Stimulated activated CD4-positive, alpha-beta T cell treated with anti-CD3 and anti-CD28 coated beads, Interleukin-12 subunit alpha, Interleukin-12 subunit beta, amount 100 ng/mL, for 24 hours (primary cell): ENCODE measurements at places on chromosomes 4 and X.

DNA sequence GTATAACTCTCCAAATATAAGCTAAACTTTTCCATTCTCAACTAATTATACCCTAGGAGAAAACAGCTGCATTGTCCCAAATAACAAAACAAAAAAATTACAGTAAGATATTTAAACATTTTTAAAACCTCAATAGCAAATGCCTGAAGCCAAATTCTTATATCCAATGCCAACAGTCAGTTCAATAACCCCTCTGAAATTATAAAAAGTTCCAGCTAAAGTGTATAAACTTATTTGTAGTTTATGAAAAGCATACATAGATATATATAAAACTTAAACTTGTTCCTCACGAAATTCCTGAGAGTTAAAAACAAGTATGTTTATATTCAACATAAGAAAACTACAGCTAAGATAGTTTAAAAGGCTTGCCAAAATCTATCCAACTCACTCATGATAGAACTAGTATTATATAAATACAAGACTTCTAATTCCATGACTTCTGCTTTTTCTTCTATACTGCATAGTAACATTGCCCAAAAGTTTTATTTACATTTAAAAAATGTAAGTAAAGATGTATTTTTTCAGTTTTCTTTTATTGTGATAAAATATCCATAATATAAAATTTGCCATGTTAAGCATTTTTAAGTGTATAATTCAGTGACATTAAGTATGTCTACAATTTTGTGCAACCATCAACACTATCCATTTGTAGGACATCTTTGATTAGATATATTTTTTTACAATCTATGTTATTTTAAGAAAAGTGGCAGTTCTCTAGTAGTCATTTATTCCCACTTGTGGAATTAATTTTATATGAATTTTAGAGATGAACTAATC is 72.8 kb downstream of the PPA2 start:
- DNase-seq = no peak

GRCh38 chr4:83779103-83780052 is 243.5 kb downstream of the GPAT3 start:
- no peak for DNase-seq

DNA sequence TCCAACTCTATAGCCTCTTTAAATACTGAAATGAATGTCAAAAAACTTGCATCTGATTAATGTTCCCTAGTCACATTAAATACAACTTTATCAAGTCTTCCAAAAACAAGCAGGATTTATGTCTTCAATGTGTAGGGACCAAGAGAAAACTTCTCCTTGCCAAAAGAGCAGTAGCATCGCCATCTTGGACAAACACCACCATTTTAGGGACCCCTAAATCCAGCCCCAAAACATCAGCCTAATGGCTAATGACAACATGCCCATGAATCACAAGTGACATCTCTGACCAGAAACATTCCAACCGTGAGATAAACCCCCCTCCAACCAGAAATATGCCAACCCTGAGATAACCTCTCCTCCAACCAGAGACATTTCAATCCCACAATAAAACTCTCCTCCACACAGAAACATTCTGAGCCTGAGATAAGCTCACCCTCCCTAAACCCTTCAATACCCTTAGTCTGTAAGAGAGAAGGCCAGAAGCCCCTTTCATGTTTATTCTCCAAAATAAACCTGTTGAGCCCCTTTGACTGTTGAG is 697.4 kb downstream of the TRAM1L1 start:
- DNase-seq = no peak

- DNase-seq = no peak
Observed at GRCh38 chr4:24704149-24704548, 91.2 kb upstream of the SOD3 start.

GRCh38 chrX:143788265-143788664 is 67.7 kb upstream of the SPANXN2 start:
- no peak for DNase-seq

- DNase-seq = no peak
Observed at GRCh38 chr4:40337523-40337922, 2.4 kb downstream of the CHRNA9 start.

DNA sequence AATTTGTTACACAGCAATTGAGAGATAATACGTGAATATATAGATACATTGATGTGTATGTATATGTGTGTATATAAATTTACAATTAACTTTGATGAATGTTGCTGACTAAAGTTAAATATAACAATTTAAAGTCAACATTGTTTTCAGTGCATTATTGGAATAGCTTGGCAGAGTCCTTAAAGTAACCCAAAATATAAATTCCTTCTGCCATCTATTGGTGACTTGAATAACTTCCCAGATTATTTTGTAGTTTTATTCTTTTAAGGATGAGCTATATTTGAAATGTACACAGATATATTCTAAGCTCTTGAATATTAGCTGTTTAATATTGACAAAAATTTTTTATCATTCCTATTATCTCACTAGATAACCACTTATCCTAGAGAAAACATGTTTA is 298.2 kb upstream of the FSTL5 start:
- no peak for DNase-seq

GRCh38 chr4:113278324-113278934 is 229.0 kb downstream of the ANK2 start:
- peak; percentile 54 for DNase-seq

DNA sequence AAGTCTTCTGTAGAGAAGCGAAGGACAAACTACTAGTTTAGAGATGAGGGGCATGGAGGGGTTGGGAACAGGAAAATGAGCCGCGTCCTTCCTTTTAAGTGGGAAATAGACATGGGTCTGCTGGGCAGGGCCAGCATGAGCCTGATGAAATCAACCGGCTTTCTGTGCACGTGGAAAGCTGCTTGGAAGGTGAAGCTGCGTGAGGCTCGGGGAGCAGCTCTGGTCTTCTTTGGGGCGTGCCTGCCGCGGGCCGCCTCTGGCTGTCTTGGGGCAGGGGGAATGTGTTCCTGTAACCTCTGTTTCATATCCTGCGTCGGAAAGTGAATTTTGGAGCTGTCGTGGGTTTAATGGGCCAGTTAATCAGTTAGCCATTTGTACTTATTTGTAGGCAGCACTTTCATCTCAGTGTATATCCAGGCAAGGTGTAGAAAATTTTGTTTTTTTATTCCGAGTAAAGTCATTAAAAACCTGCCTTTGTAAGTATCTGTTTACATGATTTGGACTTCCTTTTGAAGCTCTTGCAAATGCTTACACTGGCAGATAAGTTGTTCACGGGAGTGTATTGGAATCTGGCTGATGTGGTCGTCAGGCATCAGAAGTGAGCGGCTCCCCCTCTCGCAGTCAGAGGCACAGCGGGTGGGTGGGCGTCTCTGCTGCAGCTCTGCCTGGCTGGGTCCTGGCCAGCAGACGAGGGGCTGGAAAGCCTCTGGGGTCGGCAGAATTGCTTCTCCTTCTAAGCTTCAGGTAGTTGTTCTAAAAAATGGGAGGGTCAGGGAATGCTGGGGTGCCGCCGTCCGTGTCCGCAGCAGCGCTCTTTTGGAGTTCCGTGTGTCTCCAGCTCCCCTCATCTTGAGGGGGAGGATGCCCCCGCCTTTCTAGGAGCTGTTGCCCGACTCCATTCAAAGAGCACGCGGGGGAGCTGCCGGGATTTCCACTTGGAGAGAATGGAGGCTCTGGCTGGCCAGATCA is 70.5 kb upstream of the HGFAC start:
- DNase-seq = no peak

GRCh38 chrX:109632906-109633504 is 8.0 kb upstream of the KCNE5 start:
- DNase-seq = no peak

GRCh38 chrX:21926527-21927278 is 13.8 kb upstream of the SMS start:
- no peak for DNase-seq

- DNase-seq = no peak
Observed at GRCh38 chr4:532588-533317, 33.7 kb downstream of the PIGG start.

GRCh38 chr4:97507587-97508245 is 635.6 kb downstream of the STPG2 start:
- DNase-seq = no peak

- no peak for DNase-seq
Observed at GRCh38 chrX:8731559-8732395, at the start of gene ANOS1. Gene ANOS1, minus strand, starts transcription at chrX:8732137. Its CDS starts 101 bp downstream, at chrX:8732036.

- DNase-seq = no peak
Observed at GRCh38 chr4:88179261-88179660, 20.8 kb upstream of the ABCG2 start.

DNA sequence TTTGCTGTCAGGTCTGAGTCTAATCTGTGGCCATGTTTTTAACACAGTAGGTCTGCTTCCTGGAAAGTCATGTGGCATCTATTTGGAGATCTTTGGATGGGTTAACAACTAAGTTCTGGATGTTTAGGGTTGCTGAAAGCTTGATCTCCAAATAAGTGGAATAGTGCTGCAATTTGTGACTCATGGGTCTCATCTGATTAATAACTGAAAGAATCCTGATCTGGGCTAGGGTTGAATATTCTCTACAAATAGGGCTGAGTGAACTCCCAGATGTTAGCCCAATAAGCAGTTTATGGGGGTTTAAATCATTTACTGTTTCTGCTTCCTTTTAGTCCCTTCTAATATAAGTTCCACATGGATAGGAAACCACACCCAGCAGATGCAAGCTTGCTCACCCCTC is 23.1 kb downstream of the CT47C1 start:
- DNase-seq = no peak

GRCh38 chr4:100278567-100278966 is 88.3 kb upstream of the DDIT4L start:
- no peak for DNase-seq

- DNase-seq = no peak
Observed at GRCh38 chr4:104286867-104287266, 207.8 kb downstream of the CXXC4 start.

GRCh38 chr4:63717384-63717783 is 691.9 kb downstream of the TECRL start:
- DNase-seq = no peak

DNA sequence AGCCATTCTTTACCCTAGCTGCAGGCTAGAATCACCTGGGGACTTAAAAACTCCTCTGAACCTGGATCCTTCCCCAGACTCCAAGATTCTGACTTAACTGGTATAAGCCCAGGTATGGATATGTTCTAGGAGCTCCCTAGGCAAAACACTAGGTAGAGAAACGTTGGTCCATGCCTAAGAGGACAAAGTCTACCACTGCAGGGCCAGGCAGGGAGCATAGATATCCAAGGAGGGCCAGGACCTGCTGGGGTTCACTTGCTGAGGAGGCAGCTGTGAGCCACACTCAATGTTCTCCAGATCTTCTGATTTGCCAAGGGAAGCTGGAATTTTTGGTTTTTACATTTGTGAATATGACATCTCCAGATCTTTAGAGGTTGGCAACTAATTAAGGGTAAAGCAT is 48.6 kb upstream of the TRIM2 start:
- no peak for DNase-seq

DNA sequence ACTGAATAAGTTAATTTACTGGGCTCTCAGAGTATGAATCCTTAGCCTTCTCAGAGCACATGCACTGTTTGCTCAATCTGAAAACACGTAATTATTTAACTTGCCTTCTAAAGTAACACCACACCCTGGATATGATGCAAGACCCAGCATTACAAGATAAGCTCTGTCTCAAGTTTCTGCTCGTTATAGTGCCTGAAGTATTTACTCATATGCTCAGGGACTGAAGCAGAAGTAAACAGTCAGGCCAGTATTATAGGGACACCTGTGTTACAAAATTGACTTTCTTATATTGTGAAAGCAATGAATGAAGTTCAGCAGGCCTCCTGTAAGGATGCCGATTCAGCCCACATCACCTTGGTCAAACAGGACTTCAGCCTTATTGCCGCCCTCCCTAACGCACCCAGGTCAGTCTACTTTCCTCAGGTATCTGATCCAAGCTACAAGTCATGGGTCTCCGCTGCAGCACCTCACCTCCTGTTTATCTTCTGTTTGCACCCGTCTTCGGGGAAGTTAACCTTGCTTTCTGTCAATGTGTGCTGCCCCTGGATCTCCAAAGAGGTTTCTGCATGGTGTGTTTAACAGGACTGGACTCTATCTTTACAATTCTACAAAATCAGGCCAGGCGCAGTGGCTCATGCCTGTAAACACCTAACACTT is 42.8 kb upstream of the KLF3 start:
- no peak for DNase-seq

DNA sequence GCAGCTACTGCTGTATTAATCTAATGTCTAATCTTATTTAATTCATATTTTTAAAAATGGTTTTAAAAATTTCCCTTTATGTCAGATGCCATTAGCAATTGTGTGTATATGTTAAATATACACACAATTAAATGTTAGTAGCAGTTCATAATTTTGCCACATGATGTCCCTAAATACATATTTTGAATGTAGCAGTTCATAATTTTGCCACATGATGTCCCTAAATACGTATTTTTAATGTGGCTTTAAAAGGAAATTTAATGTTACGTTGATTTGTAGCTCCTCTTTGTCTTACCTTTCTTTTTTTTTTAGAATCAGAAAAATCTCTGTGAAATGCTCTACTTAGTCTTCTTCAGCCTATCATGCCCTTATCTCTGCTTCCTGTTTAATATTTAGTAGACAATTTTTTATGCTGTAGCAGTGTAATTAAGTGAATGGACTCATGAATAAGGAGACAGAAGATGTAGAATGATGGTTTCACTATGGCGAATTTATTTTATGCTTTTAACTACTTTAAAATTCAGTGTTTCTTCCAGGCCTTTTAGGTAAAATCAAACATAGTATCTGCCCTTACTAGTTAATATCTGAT is 26.1 kb downstream of the RBM46 start:
- no peak for DNase-seq

- no peak for DNase-seq
Observed at GRCh38 chr4:79663141-79663540, 255.1 kb upstream of the GK2 start.

GRCh38 chr4:98226396-98226795 is 34.8 kb upstream of the RAP1GDS1 start:
- no peak for DNase-seq

GRCh38 chr4:42566835-42567234 is 90.1 kb downstream of the ATP8A1 start:
- DNase-seq = no peak

- no peak for DNase-seq
Observed at GRCh38 chrX:108396188-108396891, 41.9 kb downstream of the COL4A6 start.

GRCh38 chr4:3409571-3410091 is 32.1 kb upstream of the HGFAC start:
- no peak for DNase-seq

DNA sequence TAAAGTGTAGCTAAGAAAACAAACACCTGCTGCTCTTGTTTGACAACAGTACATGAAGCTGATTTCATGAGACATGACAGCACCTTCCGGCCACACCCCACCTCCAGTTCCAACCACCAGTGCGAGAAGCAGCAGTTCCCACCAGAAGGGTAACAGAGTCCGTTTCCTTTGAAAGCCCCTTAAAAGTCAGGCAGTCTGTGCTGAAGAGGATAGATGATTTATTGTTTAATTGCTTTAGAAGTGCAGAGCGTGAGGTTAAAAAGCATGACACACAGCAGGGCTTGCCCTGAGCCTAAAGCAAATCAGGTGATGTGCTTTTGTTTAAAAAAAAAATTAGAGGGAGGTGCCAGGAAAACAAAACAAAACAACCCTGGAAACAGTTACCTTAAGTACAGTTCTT is 82.6 kb downstream of the HADH start:
- peak; percentile 23 for DNase-seq

DNA sequence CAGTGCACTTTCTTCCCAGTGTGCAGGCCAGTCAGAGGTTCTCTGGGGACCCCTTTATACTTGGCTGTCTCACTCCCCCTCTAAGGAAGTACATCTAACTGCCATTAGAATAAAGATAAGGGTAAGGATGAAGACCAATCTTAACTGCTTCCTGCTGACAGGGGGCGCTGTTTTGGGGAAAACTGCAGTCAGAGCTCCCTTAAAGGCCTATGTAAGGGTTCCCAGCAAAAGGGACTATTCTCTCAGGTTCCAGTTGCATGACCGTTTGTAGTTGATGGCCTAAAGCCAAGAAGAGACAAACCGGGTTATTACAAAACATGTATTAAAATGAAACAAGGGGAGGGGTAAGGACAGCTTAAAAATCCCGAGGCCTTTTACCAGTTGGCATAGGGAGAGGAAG is 115.6 kb upstream of the SPIN4 start:
- no peak for DNase-seq
